ENCODE measurements at places on chromosomes 3 and 15.

DNA sequence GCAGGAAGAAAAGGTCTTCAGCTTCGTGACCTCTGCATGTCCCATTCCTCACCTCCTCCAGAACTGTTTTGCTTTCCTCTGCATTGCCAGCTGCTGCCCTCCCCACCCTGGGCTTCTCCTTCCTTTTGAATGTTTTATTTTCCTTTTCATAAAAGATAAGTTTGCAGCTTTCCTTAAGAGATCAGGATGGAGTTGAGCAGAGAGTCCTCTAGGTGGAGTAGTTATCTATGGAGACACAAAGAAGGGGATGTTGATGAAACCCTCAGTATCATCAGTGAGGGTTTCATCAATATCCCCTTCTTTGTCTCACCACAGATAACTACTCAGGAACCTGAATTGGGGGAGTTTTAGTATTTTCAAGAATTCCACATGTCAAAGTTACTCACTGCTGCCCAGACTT, 19.0 kb upstream of the SLC25A36 start:
- DNase-seq, result no peak

GRCh38 chr15:89649716-89650115, 5.6 kb downstream of the KIF7 start:
- no peak for DNase-seq

GRCh38 chr15:65334586-65335231, 30.2 kb downstream of the RNU5B-1 start:
- no peak for DNase-seq

GRCh38 chr3:171775943-171776342, 34.3 kb downstream of the PLD1 start:
- no peak for DNase-seq

DNA sequence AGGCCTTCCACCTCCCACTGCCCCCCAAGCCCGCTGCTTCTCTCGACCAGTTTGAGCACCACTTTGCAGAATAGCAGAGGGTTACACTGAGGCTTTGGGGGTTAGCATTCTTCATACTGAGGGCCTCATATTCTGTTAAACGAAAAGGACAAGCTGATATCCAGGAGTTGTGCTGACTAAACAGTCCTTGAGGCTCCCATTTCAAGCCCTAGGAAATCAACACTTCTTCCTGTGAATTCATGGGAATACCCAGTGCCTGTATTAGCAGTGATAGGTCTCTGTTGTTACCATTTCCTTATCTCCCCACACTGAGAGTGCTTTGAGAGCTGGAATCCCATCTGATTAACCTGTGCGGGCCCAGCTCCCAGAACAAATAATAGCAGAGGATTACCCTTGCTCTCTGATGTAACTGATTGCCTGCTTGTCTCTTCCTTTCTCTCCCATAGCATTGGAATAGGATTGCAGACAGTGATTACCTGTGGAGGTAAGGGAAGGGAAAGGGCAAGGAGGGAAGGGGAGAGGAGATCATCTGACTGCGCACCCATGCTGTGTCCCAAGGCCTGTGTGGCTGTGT, 930 bp downstream of the FBXW12 start:
- no peak for DNase-seq

DNA sequence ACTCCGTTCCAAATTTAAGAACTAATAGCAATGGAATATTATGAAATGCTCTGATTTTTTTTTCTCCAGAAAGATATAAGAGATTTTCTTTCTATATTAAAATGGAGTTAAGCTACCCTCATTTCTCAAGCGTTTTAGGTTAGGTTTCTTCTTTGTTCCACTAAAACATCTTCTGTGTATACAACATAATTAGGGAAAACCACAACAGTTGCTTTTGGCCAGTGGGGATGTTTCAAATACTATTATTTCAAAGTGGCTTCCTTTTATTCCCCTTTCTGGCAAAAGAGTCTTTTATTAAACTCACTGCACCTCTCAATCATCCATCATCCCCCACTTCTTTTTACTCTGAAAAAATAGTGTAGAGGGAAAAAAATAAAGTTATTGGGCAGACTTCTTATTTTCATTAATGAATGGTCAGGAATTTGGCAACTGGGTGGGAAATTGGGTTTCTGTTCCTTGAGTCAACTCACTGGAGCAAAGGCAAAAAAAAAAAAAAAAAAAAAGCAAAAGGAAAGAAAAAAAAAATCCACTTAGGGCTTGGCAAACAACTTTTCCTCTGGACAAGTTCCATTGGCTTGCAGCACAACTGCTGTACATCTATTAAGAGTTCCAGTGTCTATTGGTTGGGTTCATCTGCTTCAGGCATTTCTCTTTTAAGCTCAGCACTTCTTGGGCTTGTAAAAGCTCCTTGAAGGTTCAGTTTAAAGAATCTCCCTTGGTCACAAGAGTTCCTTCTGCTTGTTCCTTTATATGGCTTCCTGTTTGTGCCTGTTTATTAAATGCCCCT, 963.4 kb downstream of the ROBO1 start:
- no peak for DNase-seq

GRCh38 chr3:144821583-144821982, 850.0 kb downstream of the DIPK2A start:
- no peak for DNase-seq

DNA sequence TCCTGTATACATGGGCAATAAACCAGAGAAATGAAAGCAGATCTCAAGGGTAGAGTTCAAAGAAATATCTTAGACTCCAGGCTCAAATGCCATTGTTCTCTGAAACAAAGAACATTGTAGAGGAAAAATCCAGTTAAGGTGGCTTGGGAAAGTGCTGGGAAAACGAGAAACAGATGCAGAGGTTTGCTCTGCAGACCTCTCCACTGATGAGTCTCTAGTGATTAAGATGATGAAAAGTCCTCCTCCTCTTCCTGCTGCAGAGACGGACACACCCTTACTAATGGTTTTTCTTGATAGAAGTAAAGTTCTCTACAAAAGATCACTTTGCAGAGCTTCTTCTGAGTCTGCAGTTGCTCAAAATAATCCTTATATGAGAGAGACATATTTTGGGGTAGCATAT, 264.7 kb downstream of the GABRG3 start:
- DNase-seq, result no peak

GRCh38 chr15:101500865-101501551, 11.5 kb upstream of the PCSK6 start:
- DNase-seq, result no peak

DNA sequence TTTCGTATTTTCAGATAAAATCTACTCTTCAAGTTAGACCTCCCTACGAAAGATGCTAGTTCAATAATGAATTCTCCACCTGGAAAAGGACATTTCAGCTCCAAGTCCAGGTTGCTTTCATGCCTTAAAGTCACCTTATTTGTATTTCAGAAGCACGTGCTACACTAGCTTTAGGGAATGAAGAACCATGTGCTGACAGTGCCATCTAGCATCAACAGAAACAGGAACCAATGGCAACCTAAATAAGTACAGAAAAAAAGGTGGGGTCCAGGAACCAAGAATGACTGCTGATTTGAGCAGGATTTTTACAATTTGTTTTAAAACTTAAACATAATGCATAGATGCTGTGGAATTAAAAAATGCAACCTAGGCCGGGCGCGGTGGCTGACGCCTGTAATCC, 77.6 kb upstream of the SNRPN start:
- DNase-seq, result no peak

GRCh38 chr3:176631165-176631564, 566.1 kb downstream of the TBL1XR1 start:
- no peak for DNase-seq

DNA sequence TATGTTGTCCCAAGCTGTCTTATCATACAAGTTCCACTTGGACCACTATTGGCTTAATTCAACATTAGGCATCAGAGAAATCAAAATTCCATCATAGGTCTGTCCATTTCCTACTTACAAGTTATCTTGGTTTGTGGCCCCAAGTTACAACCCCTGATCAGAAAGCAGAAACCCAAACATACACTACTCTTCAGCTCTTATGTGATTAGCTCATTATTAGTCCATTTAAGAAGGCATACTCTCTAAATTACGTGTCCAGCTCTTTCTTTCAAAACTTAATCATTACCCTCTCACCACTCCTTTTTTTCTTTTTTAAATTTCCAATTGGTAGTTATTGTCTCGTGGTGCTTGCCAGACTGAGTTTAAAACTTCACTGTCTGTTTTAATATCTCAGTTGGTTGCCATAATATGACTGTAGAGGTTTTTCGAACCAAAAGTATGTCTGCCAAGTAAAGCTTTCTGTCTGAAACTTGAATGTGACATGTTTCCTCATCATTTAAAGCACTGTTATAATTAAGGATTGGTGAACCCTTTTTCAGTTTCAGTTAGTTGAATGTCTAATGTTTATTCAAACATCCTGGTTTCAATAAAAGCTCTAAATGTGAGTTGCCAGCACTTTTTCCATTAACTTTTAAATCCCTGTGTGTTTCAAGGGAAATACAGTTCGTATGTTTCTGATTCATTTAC, 150.3 kb downstream of the SAMMSON start:
- no peak for DNase-seq

DNA sequence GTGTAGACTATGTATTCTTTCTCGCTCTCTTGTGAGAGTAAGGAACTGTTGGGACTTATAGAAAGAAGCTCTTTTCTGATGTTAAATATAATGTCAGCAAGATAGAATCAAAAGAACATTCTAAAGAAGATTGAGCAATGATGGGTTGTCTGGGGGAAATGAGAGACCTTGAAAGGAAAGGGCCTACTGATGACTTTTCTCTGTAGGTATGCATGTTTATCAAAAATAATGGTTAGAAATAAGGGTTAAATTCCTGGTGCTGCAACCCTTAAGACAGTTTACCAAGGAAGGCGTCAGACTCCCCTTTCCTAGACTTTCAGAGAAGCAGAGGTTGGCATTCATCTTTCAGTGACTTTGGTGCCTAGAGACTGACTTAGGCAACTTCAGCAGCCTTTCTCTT, 69.8 kb downstream of the GHSR start:
- no peak for DNase-seq

DNA sequence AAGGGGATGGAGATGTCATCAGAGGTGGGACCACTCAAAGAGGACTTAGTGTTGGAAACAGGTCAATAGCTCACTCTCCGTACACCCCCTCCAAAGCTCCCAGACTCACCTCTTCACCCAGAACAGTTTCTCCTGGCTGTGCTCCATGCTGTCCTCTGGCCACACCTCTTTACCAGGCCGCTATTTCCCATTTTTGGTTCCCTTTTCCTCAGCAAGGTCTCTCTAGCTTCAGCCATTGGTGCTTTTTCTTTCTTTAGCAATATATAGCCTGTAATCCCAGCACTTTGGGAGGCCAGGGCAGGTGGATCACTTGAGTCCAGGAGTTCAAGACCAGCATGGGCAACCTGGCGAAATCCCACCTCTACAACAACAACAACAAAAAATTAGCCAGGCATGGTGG, 123.6 kb upstream of the SMAD3 start:
- no peak for DNase-seq

GRCh38 chr15:75206803-75207617, 5.3 kb downstream of the C15orf39 start:
- DNase-seq, result no peak

GRCh38 chr3:34807611-34808010, 831.7 kb upstream of the ARPP21 start:
- no peak for DNase-seq

DNA sequence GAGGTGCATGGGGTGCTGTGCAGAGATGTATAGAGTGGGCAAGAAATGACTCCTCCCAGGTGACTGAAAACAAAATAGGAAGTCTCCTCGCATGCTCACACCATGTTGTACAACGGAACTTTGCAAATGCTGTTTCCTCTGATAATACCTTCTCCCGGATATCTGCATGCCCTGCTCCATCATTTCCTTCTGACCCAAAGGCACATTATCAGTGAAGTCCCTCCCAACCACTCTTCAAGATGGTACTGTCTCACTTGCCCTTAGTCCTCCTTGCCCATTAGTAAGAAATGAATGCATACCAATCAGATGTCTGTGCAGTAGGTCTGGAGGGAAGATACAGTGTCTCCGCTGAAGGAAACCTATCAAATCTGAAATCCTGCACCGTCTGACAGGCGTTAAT, 12.0 kb downstream of the TMED3 start:
- no peak for DNase-seq

GRCh38 chr15:95302206-95302605, 1028.3 kb upstream of the NR2F2 start:
- DNase-seq, result no peak

Measured in stimulated activated CD4-positive, alpha-beta T cell treated with anti-CD3 and anti-CD28 coated beads, Interleukin-1b, Interleukin-23, amount 100 ng/mL, for 48 hours (primary cell).